Osteocyte (in vitro differentiated cells): ENCODE measurements at places on chromosomes 1 and 21. TPM values are rescaled to one million over a fixed set of nuclear protein-coding genes. Genes with fewer than 3 reads are reported as not detected.

- H3K36me3 ChIP-seq = no peaks in the 10 kb centered on the region
- no peak overlapping the region for H3K4me3 ChIP-seq
- no peaks in the 10 kb centered on the region for H3K4me1 ChIP-seq
- no peak for DNase-seq
- no peaks in the 10 kb centered on the region for H3K27me3 ChIP-seq
- no peak overlapping the region for H3K27ac ChIP-seq
These were observed 15.5 kb upstream of the HMGB4 start for GRCh38 chr1:33848205-33848937.

MSH4 gene
- 0.62 and 0.68 TPM in 2 replicates for total RNA-seq

DNA sequence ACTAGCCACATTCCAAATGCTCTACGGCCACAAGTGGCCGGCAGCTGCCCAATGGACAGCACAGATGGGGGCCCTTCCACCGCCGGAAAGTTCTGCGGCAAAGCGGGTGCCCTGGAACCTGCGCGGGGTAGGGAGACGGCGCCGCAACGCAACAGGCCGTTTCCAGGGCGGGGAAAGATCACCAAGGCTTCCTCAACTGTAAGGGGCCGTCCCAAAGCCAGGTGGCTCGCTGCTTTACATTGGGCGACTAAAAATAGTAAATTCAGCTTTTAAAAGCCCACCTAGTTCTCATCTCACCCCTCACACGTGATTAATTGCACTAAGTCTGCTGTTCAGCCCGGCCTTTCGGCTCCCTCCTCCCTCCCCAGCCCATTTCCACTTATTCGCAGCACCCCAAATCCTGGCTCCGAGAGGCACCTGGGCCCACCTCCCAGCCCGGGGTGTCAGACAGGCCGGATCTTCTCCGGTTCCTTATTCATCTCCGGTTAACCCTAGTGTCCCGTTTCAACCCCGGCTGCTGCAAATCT is 643 bp downstream of the CFAP298 start:
- H3K4me1 ChIP-seq = peaks cover 11% of the 10 kb centered on the region
- H3K27me3 ChIP-seq = peaks cover 16% of the 10 kb centered on the region
- H3K36me3 ChIP-seq = peaks cover 5% of the 10 kb centered on the region
- no peak for DNase-seq
- H3K4me3 ChIP-seq = peak overlapping the region; percentile 98
- H3K27ac ChIP-seq = peak overlapping the region; percentile 99

GRCh38 chr1:29195881-29196291 is 14.2 kb upstream of the SRSF4 start:
- H3K27me3 ChIP-seq = no peaks in the 10 kb centered on the region
- peaks cover 20% of the 10 kb centered on the region for H3K36me3 ChIP-seq
- no peak overlapping the region for H3K4me3 ChIP-seq
- peaks cover 7% of the 10 kb centered on the region for H3K4me1 ChIP-seq
- no peak overlapping the region for H3K27ac ChIP-seq
- DNase-seq = no peak

ZNF593OS gene
- total RNA-seq = not detected in 2 replicates

- no peak for DNase-seq
- H3K27me3 ChIP-seq = no peaks in the 10 kb centered on the region
- H3K27ac ChIP-seq = no peak overlapping the region
These were observed 25.8 kb downstream of the SHISAL2A start for GRCh38 chr1:52658795-52659194.

GRCh38 chr1:3068564-3069431 is at the start of gene PRDM16:
TSS of gene PRDM16 (plus strand) at chr1:3069203. CDS start at chr1:3069260, 57 bp downstream.
- peaks cover 2% of the 10 kb centered on the region for H3K4me1 ChIP-seq
- H3K27ac ChIP-seq = peak within 1 kb of the TSS; percentile 82
- peaks cover 14% of the 10 kb centered on the region for H3K27me3 ChIP-seq
- peak within 1 kb of the TSS; percentile 85 for H3K4me3 ChIP-seq
- no peaks in the 10 kb centered on the region for H3K36me3 ChIP-seq

DNA sequence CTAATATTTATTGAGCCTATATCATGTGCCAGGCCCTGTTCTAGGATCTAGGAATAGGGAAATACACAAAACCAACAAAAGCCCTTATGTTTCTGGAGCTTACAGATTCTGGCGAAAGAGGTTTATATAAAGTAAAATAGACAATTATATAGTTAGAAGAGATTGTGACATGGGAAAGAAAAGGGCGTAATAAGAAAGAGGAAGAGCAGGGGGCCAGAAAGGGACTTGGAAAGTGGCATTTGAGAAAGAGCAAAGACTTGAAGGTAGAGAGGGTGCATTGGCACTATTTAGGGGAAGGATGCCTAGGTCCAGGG is 322.5 kb upstream of the FAM78B start:
- no peaks in the 10 kb centered on the region for H3K36me3 ChIP-seq
- no peaks in the 10 kb centered on the region for H3K4me1 ChIP-seq
- H3K4me3 ChIP-seq = no peak overlapping the region
- H3K27ac ChIP-seq = no peak overlapping the region
- no peak for DNase-seq

DNA sequence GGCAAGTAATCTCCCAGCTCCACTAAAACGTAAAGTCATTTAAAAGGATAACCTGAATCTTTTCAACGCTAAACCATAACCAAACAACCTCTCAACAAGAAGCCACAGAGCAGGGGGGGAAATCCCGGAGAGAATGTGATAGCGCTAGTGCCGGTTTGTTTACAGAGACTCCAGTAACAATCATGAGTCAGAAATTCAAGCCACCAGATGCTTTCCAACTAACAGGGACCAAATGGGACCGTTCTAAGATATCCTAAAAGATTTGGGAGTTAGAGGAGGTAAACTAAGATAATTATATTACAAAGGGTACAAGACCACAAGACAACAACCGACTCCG is 825 bp downstream of the DCAF8 start:
- H3K27me3 ChIP-seq = peaks cover 16% of the 10 kb centered on the region
- peak overlapping the region; percentile 99 for H3K27ac ChIP-seq
- no peaks in the 10 kb centered on the region for H3K36me3 ChIP-seq
- no peak for DNase-seq
- peaks cover 50% of the 10 kb centered on the region for H3K4me1 ChIP-seq

NUF2 gene
- total RNA-seq = 5.2 and 6.8 TPM in 2 replicates

CNIH4 gene
- total RNA-seq = 53.6 and 54.8 TPM in 2 replicates

DNA sequence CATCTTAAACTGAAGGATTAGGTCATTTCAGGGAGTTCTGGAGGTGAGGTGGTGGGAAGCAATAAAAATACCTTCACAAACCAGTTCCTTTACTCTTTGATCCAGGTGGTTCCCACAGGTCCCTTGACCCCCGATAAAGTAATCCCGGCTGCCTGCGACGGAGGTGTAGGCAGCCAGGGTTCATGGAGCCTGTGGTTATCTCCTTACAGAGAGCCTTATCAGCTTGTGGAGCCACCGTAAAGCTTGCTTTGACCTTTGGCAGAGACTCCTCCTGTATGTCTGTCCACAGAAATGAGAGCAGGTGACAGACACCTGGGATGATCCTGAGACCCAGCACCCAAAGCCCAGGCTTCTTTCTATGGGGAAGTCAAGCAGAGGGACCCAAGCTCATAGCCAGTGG is 243.4 kb downstream of the KIF26B start:
- H3K27ac ChIP-seq = no peak overlapping the region
- DNase-seq = no peak
- no peaks in the 10 kb centered on the region for H3K36me3 ChIP-seq
- no peak overlapping the region for H3K4me3 ChIP-seq

DNA sequence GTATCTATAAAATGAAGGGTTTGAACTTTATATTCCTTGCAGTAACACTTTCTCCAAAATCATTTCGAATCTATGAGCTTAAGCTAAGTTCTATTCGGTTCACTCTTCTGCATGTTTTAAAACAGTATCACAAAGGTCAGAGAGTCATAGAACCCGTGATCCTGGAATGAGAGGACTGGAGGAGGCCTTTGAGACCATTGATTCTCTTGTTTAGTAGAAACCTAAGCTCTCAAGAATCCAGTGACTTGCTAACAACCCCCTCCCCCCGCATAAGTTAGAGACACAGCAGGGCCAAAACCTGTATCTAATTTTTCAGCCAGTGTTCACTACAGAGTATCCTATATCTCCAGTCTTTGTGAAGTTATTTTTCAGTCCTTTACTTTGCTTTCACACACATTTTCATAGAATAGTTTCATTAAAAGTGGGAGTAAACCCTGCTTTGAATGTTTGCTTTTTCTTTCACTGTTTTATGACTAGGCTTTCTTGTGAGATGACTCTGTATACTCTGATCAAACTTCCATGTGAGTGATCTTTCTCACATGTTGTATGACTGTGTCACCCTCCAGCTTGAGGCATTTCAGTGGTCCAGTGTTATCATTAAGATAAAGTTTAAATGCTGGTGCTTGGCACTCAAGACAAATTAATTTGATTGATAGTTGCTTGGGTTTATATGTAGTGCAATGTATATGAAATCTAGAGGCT is 275.4 kb upstream of the SGIP1 start:
- H3K27me3 ChIP-seq = no peaks in the 10 kb centered on the region
- H3K4me1 ChIP-seq = peaks cover 85% of the 10 kb centered on the region
- H3K4me3 ChIP-seq = no peak overlapping the region
- H3K27ac ChIP-seq = peak overlapping the region; percentile 78
- DNase-seq = no peak

XCL1 gene
- 0.34 and 0.38 TPM in 2 replicates for total RNA-seq

DNA sequence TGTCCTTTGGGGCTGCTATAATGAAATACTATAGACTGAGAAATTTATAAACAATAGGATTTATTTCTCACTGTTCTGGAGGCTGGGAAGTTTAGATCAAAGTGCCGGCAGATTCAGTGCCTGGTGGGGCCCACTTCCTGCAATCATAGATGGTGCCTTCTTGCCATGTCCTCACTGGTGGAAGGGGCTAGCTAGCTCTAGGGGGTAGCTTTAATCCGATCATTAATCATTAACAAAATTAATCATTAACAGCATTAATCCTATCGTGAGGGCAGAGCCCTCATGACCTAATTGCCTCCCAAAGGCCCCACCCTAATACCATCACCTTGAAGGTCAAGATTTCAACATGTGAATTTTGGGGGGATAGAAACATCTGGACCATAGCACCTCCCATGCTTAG is 124.3 kb downstream of the TRABD2B start:
- H3K36me3 ChIP-seq = no peaks in the 10 kb centered on the region
- H3K27me3 ChIP-seq = peaks cover 20% of the 10 kb centered on the region
- DNase-seq = no peak
- H3K4me3 ChIP-seq = no peak overlapping the region

FOXD3 gene
- total RNA-seq = not detected in 2 replicates

DNA sequence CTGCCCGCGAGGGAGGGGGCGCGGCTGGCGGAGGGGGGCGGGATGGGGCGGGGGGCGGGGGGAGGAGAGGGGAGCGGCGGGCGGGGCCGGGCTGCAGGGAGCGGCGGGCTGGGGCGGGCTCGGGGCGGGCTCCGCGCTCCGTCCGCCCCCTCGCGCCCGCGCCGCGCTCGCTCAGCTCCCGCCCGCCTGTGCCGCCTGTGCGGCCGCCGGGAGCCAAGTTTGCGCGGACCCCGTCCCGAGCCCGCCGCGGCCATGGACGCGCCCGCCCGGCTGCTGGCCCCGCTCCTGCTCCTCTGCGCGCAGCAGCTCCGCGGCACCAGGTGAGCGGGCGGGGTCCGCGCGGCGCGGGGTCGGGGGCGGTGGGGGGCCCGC is at the start of gene GABRD:
Gene GABRD, plus strand, starts transcription at position 174 of the 372 bp plus-strand sequence. Its CDS starts 79 bp downstream, at position 253.
- no peaks in the 10 kb centered on the region for H3K36me3 ChIP-seq
- no peak for DNase-seq
- peaks cover 66% of the 10 kb centered on the region for H3K27me3 ChIP-seq
- peak within 1 kb of the TSS; percentile 18 for H3K4me3 ChIP-seq
- H3K27ac ChIP-seq = no peak within 1 kb of the TSS

IGSF3 gene
- 43.2 and 51.7 TPM in 2 replicates for total RNA-seq

CASQ1 gene
- not detected in 2 replicates for total RNA-seq

DNA sequence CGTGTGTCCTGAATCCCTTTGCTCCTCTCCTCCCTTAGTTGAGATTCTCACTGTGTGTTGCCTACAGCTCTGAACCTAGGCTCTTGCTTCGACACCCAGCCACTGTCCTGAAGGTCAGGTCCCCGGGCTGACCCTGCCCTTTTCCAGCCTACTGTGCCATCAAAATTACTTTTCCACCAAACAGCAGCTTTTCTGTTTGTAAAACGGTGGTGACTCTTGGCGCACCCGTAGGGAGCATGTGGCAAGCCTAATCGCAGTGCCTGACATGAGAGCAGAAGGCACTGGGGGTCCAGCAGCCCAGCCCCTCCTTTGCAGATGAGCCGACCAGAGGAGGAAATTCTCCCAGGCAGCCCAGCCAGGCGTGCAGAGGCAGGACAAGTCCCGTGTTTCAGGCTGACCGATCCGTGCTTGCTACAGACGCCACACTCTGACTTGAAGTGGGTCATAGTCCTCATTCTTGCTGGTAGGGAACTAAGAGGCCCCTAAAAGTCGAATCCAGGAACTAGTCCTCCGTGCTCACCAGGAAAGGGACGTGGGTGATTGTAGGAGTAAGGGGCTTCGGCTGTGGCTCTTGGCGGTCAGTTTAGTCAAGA is 6.8 kb downstream of the GPR137B start:
- H3K27me3 ChIP-seq = no peaks in the 10 kb centered on the region
- no peak overlapping the region for H3K27ac ChIP-seq
- H3K4me1 ChIP-seq = peaks cover 12% of the 10 kb centered on the region
- H3K36me3 ChIP-seq = no peaks in the 10 kb centered on the region
- H3K4me3 ChIP-seq = no peak overlapping the region

TTC24 gene
- total RNA-seq = not detected in 2 replicates

DNA sequence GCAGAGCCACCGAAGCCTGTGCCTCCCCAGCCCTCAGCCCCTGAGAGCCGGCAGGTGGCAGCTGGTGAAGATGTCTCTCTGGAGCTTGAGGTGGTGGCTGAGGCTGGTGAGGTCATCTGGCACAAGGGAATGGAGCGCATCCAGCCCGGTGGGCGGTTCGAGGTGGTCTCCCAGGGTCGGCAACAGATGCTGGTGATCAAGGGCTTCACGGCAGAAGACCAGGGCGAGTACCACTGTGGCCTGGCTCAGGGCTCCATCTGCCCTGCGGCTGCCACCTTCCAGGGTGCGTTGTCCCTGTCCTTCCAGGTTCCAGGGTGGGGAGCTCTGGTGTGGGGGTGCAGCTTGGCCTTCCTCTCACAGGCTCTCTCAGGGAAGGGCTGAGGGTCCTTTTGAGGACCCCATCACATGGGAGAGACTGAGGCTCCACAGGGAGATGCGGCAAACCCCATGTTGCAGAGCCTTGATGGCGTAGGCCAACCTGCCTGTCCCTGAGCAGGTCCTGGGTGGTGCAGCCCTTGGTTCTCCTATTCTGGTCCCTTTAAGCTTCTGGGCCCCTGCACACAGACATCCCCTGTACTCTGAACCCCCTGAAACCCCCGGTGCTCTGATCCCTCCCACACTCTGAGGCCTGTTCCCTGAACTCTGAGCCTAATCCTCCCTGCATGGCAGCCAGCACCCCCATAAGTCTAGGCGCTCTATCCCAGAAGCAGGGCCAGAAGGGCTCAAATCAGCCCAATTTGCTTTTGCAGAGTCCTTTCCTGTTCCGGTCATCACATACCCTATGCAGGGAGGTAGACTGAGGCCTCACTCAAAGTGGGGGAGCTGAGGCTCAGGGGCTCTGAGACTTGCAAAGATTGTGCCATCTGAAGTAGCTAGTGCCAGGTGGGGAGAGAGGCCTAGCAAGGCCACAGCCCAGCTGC is 88.5 kb downstream of the TRIM11 start:
- no peaks in the 10 kb centered on the region for H3K4me1 ChIP-seq
- no peaks in the 10 kb centered on the region for H3K36me3 ChIP-seq
- no peak overlapping the region for H3K27ac ChIP-seq
- H3K27me3 ChIP-seq = no peaks in the 10 kb centered on the region
- H3K4me3 ChIP-seq = no peak overlapping the region
